Activated CD4-positive, alpha-beta memory T cell treated with anti-CD3 and anti-CD28 coated beads for 36 hours (primary cell): ENCODE measurements at places on chromosomes 13 and 19.

- no peak overlapping the region for H3K27ac ChIP-seq
- no peaks in the 10 kb centered on the region for H3K36me3 ChIP-seq
- H3K4me3 ChIP-seq, result no peak overlapping the region
- no peak for DNase-seq
Measured at GRCh38 chr19:27671876-27672275, 1541.1 kb downstream of the UQCRFS1 start.

- H3K27me3 ChIP-seq, result no peaks in the 10 kb centered on the region
- H3K4me1 ChIP-seq, result peaks cover 84% of the 10 kb centered on the region
- H3K4me3 ChIP-seq, result no peak overlapping the region
- H3K36me3 ChIP-seq, result peaks cover 15% of the 10 kb centered on the region
Measured at GRCh38 chr13:99226513-99226912, 25.9 kb downstream of the UBAC2 start.

DNA sequence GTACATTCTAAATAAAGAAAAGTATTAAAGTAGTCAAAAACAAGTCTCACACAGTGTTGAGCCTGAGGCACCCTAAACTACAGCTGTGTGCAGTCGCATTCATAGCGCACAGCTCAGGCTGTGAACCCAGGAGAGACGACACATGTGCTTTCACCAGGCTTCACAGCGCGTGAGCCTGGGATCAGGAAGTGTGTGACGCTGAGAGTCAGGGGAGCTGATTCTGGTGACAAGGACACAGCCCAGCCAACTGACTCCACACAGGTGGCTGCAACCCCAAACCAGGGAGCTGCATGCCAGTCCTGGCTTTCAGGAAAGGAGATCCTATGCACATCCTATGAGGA is 41.6 kb downstream of the COL4A1 start:
- H3K27me3 ChIP-seq, result peaks cover 22% of the 10 kb centered on the region
- H3K36me3 ChIP-seq, result no peaks in the 10 kb centered on the region
- no peak overlapping the region for H3K4me3 ChIP-seq
- DNase-seq, result no peak
- H3K4me1 ChIP-seq, result no peaks in the 10 kb centered on the region

- H3K4me3 ChIP-seq, result no peak overlapping the region
- H3K36me3 ChIP-seq, result no peaks in the 10 kb centered on the region
- DNase-seq, result no peak
- H3K27me3 ChIP-seq, result no peaks in the 10 kb centered on the region
- no peak overlapping the region for H3K27ac ChIP-seq
Measured at GRCh38 chr13:70714993-70715392, 606.7 kb upstream of the KLHL1 start.
